Hematopoietic multipotent progenitor cell treated with erythropoietin and hydrocortisone succinate and interleukin-3 and kit ligand, for 6 days (in vitro differentiated cells): ENCODE measurements at places on chromosomes 4 and X.

GRCh38 chrX:139795196-139795595, 87.2 kb upstream of the MCF2 start:
- DNase-seq = no peak

DNA sequence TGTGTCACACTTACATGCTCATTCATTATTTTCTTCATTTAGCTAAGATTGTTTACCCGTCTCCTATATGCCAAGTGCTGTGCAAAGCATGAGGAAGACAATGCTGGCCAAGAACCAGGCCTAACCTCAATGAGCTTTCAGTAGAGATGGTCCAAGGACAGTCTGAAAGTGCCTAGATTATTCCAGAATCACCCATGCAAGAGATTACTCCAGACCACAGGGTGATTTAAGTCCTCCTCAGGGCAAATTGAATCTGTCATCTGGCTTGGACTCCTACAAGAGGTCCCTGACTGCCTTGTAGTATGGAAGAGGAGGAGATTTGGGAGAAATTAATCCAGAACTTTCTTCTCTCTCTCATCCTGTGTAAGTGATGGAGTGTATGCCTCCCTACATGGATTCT, 99.4 kb upstream of the NDP start:
- no peak for DNase-seq

DNA sequence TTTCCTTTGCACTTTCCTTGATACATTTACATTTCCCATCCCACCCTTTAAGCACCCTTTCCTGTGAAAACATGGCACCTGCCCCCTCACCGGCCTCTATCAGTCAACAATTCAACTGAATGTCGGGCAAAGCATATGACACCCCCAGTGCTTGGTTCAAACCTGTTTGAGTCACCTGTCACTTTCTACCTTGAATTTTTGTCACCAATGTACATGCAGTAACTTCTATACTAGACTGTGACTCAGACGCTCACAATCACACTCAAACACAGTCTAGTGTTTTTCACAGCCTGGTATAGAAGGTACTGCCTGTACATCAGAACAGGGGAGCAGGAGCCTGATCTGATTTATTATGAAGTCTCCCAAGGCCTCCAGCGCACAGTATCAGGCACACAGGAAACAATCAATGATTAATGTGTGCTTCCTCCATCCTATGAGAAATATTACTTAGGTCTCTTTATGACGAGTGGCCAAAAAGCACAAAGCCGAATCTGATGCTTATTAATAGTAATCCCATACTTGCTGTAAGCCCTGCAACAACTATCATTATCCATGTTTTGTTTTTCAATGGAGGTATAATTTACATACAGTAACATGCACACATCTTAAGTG, 49.2 kb upstream of the FAM9C start:
- no peak for DNase-seq

- DNase-seq = peak; percentile 9
These were observed 15.6 kb downstream of the PDZD4 start for GRCh38 chrX:153814591-153815315.

GRCh38 chrX:116607776-116608175, 145.0 kb upstream of the CT83 start:
- no peak for DNase-seq
